Articular chondrocyte of knee joint (primary cell): ENCODE measurements at places on chromosomes 3 and 15. TPM values are rescaled to one million over a fixed set of nuclear protein-coding genes. Genes with fewer than 3 reads are reported as not detected.

The CFAP100 gene
- not detected in 2 replicates for total RNA-seq

The PIF1 gene
- total RNA-seq: 4.8 and 9.9 TPM in 2 replicates

The APOD gene
- total RNA-seq: 0.91 and 2.8 TPM in 2 replicates

The C3orf85 gene
- not detected in 2 replicates for total RNA-seq

The FANCD2OS gene
- total RNA-seq: not detected in 2 replicates

The GOLGA6L7 gene
- not detected in 2 replicates for total RNA-seq

The CA12 gene
- total RNA-seq: 133 and 140 TPM in 2 replicates

The MAP3K13 gene
- total RNA-seq: 21.4 and 23.9 TPM in 2 replicates

The DNASE1L3 gene
- 0.13 and 0.43 TPM in 2 replicates for total RNA-seq

The DNAH1 gene
- total RNA-seq: 6.5 and 8.1 TPM in 2 replicates

The CPA3 gene
- 0.11 TPM in 1 of 2 replicates, not detected in the other for total RNA-seq
